ENCODE measurements at places on chromosomes 3 and 15.

GRCh38 chr3:101950985-101951733, 101.8 kb downstream of the NFKBIZ start:
- peak; percentile 55 for DNase-seq

DNA sequence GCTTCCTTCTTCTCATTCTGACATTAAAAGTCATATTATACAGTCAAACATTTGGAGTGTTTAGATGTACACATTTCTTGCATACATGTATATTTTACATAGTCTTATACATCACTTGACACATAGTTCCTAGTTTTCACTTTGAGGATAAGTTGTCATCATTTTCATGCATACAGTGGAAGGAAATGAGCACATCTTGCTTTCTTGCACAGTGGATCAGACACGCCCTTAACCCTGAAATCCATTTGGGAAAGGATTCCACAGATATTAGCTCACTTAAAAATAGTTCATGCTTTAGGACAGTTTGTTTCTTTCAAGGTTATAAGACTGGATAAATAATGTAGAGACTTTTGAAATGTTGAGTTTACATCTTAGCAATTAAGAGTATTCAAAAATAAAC, 148.6 kb upstream of the MME start:
- no peak for DNase-seq

DNA sequence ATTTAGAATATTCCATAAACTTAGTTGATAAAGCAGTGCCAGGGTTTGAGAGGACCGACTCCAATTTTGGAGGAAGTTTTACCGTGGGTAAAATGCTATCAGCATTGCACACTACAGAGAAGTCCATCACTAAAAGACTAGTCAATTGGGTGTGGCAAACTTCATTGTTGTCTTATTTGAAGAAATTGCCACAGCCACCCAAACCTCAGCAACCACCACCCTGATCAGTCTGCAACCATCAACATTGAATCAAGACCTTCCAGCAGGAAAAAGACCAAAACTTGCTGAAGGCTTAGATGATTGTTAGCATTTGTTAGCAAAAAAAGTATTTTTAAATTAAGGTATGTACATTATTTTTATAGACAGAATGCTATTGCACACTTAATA, 60.5 kb downstream of the KLF13 start:
- DNase-seq: no peak

DNA sequence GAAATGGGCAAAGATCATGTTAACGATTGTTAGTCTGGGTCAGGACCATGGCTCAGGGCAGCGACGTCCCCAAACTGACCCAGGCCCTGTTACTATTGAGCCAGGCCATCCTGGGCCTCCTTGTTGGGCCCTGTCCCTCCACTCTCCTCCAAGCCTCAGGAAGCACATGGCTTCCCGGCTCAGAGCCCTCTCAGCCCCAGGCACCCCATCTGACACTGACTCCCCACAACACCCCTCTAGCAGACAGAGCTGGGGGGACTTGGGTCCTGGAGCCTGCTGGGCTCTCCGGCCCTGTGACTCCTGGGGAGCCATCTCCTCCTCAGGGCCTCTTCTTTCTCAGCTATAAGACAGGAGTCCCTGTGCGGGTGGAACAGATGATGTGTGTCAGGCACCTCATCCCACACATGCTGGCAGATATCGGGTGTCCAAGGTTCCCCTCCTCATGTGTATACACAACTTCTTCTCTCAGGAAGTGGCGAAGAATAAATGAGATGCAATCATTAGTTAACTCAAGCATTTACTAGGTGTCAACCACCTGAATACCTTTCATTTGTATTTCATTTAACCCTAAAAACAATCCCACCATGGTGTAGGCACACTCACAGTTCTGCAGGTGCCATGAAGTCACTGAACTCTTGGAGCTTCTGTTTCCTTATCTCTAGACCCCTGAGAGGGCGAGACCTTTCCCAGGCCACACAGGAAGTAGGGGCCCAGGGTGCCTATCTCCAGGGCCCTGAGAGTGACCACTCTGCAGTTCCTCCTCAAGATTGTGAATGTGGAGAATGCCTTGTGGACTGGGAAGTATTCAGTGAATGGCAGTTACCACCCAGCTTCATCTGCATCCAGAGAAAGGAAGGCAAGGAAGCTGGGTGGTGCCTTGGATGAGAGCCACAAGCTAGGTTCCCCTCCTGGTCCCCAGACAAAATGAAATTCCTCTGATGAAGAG, 282.5 kb upstream of the TLE3 start:
- DNase-seq: no peak

- DNase-seq: no peak
Observed at GRCh38 chr3:157775446-157775845, 272.2 kb upstream of the VEPH1 start.

DNA sequence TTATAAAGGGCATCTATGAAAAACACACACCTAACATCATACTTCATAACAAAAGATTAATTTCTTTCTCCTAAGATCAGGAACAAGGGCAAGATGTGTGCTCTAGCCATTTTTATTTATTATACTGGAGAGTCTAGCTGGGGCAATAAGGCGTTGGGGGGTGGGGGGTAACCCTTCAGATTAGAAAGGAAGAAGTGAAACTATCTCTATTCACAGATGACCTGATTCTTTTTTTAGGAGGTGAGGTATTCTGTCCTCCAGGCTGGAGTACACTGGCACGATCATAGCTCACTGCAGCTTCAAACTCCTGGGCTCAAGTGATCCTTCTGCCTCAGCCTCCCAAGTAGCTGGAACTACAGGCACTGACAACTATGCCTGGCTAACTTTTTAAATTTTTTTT, 89.5 kb upstream of the MANF start:
- DNase-seq: no peak

DNA sequence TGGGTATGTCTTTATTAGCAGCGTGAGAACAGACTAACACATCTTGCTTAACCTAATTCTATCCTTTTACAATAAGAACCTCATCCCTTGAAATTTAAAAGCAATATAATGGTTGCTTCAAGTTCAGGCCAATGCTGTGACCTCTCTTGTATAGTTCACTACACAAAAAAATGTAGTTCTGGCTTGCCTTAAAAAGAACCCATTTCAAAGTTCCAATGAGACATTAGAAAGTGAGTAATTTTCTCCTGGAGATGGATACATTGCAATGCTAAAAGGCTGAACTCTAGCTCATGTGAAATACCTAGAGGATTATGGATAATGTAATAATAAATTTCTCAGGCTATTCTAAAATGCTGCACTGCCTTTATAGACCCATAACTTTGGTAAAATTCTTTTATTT, 47.8 kb downstream of the ATP13A4 start:
- DNase-seq: no peak

- DNase-seq: no peak
Observed at GRCh38 chr15:52414936-52415335, 113.7 kb downstream of the MYO5A start.

- peak; percentile 60 for DNase-seq
Observed at GRCh38 chr15:25543196-25543595, 104.4 kb upstream of the UBE3A start.

- DNase-seq: no peak
Observed at GRCh38 chr3:163552659-163552966, 1525.7 kb downstream of the SI start.

GRCh38 chr3:127835993-127836882, 13.9 kb upstream of the MGLL start:
- DNase-seq: no peak

DNA sequence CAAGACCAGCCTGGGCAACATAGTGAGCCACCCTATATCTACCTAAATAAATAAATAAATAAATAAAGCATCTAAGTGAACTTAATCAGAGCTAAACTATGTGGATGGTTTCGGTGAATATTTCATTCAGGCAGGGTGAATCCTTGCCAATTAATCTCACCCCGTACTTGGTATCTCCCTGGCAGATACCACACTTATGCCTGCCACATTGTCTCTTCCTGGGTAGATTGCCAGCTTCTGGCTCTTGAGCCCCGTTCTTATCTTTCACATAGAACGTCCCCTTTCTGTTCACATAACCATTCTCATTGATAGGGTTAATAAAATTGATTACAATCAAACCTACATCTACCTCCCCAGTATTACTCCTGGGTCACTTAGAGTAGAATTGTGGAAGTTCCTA, 7.0 kb downstream of the SNAP23 start:
- no peak for DNase-seq

- no peak for DNase-seq
Observed at GRCh38 chr15:63983061-63983711, 63.1 kb downstream of the DAPK2 start.

- no peak for DNase-seq
Observed at GRCh38 chr15:80966431-80967197, 23.0 kb downstream of the MESD start.

DNA sequence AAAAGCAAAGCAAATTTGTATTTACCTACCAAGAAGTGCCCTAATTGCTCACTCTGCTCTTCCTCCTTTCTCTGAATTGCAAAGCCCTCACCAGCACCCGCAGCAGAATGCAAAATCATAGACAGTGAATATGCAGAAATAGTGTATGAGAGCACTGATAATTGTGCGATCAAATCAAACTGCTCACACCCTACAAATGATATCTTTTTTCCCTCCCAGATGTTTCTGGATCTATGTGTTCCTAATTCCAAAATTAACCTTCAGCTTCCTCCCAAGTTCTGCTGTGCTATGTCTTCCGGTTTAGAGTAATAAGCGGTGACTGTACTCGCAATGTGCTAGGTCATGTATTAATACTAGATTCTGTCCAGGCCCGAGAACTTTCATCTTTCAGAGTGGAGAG, 3.4 kb downstream of the GHSR start:
- no peak for DNase-seq

GRCh38 chr15:74053941-74054529, 28.3 kb downstream of the GOLGA6A start:
- peak; percentile 58 for DNase-seq

GRCh38 chr3:197795200-197795599, 4.1 kb downstream of the LRCH3 start:
- no peak for DNase-seq

GRCh38 chr3:49639551-49639950, 34.6 kb upstream of the APEH start:
- DNase-seq: no peak

GRCh38 chr15:96361309-96362010, 31.0 kb downstream of the NR2F2 start:
- DNase-seq: no peak

GRCh38 chr3:195147649-195148080, 123.3 kb downstream of the XXYLT1 start:
- DNase-seq: no peak

GRCh38 chr3:80232760-80233159, 465.0 kb upstream of the ROBO1 start:
- DNase-seq: no peak

DNA sequence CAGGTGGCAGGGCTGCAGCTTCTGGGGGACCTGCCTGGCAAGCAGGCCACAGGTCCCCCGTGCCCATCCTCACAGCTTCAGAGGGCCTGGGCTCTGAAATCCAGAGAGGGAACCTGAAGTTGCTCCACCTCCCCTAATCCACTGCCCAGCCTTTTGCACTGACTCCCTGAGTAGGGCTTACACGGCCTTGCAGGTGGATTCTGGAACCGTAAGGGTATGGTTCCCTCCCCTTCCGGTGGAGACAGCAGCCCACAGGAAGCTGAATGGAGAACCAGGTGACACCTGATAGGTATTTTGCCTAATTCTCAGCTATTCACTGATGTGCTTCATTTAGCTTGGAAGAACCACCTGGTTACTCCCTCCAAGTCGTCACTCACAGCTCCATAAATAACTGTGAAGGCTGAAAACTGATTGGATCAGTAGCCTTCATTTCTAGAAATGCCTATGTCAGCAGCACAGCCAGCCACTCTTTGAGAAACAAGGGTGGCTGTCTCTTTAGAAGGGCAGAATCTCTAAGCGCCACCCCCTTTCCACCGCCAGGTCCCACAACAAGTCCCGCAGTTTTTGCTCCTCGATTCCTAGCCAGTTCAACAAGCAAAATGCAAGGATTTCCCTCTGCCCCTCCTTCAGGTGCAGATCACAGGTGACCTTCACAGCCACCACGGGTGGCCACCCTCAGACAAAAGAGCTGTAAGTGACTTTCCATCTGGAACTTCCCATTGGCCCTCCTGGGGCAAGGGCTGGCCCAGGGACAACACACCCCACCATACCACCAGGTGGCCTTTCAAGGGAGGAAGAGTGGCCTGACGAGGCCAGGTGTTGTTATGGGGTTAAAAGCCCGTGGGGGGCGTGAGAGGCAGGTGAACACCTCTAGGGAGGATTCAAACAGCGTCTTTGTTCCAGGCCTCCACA, 112.9 kb downstream of the SEC22A start:
- DNase-seq: no peak

GRCh38 chr3:120147072-120147871, 53.0 kb upstream of the GSK3B start:
- DNase-seq: peak; percentile 85

Measured in prostate gland (tissue), 2 donors.